Stimulated activated CD8-positive, alpha-beta memory T cell treated with anti-CD3 and anti-CD28 coated beads, Interleukin-4, amount 100 ng/mL, for 4 hours (primary cell): ENCODE measurements at places on chromosomes 4 and X.

DNA sequence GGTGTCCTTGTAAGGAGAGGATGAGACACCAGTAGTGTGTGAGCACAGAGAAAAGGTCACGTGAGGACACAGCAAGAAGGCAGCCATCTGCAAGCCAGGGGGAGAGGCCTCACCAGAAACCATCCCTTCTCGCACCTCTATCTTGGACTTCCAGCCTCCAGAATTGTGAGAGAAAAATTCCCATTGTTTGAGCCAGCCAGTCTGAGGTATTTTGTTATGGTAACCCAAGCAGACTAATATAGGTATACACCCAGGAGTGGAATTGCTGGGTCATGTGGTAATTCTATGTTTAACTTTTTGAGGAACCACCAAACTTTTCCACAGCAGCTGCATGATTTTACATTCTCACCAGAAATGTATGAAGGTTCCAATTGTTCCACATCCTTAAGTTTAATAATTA is 25.6 kb downstream of the ZDHHC9 start:
- DNase-seq, result no peak

DNA sequence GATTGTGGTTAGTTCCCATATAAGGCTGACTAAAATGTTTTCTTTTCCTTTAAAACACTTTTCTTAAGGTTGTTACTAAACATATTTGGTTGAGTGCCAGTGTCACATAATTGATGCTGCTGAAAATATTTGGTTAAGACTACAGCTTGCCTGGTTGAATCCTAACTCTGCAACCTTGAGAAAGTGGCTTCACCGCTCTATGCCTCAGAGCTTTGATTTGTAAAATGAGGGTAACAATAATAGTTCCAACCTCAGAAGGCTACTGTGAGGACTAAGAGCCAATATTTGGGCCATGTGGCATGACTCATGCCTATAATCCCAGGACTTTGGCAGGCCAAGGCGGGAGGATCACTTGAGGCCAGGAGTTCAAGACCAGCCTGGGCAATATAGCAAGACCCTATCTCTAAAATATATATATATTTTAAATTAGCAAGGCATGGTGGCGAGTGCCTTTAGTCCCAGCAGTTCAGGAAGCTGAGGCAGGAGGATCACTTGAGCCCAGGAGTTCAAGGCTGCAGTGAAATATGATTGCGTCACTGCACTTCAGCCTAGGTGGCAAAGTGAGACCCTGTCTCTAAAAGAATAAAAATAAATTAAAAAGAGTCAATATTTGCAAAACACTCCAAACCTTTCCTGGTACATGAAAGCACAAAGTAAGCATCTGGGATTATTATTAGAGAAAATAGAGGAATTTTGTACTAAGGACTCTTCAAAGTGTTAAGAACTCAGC is 7.1 kb upstream of the NEIL3 start:
- DNase-seq, result no peak

DNA sequence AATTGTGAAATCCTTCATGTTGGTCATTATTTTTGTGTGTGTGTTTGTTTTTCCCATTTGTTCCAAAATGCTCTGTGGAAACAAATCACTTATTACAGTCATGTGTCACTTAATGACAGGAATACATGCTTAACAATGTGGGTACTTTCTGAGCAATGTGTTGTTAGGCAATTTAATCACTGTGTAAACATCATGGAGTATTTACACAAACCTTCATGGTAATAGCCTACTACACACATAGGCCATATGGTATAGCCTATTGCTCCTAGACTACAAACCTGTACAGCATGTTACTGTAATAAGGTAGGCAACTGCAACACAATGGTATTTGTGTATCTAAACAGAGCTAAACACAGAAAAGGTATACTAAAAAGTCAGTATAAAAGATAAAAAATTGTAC is 388.9 kb upstream of the PPP1R2C start:
- no peak for DNase-seq

DNA sequence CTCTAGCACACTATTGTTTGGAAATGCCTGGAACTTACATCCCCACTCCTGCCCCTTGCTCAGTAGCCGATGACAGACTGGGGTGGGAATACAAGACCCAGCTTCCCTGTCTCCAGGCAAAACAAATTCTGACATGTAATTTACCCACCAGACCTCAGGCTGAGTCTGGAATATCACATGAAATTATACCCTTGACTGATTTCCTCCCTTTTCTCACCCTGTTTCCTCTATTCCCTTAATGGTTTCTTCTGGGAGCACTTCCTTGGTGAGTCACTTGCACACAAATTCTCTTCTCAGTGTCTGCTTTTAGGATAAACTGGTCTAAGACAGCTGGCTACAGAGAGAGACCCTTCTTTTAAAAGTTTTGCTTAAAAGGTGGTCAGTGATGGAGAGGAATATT is 65.8 kb upstream of the DIPK2B start:
- DNase-seq, result no peak
